ENCODE measurements at places on chromosomes 3 and 15.

DNA sequence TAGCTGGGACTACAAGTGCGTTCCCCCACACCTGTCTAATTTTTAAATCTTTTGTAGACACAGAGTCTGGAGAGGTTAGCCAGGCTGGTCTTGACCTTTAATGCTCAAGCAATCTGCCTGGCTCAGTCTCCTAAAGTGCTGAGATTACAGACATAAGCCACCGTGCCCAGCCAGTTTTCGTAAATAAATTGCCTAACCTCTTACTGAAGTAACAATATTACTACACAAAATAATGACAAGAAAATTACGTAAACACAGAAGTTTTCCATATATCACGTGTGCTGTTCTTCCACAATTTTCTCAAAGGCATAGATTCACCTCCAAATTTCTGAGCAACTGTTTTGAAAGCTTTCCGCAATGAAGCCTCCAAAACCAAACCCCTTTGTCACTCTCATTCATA lies 58.1 kb upstream of the PROK2 start:
- no peak for DNase-seq

- no peak for DNase-seq
Measured at GRCh38 chr3:69941439-69942176, 57.9 kb upstream of the SAMMSON start.

GRCh38 chr15:60369696-60370095 lies 28.1 kb downstream of the ANXA2 start:
- no peak for DNase-seq

DNA sequence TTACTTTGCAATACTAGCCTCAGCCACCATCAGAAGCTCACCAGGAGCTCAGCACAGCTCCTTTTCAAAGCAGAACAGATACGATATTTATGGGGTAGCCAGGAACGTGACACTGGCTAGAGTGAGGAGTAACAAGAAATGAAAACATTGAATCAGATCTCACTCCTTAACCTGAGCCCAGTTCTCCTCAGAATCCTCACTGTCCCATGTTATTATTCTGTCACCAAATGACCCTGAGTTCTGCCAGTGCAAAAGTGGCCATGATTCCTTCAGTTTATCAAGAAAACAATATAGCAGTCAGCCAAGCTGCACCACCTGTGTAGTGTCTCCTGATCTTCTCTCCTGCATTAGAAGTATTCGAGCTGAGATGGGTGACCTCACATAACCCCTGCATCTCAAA lies 956.7 kb downstream of the TUSC7 start:
- no peak for DNase-seq

- DNase-seq: no peak
Measured at GRCh38 chr3:195773956-195774537, 37.7 kb downstream of the MUC4 start.

GRCh38 chr3:107950417-107950816 lies 140.4 kb downstream of the CD47 start:
- DNase-seq: no peak

DNA sequence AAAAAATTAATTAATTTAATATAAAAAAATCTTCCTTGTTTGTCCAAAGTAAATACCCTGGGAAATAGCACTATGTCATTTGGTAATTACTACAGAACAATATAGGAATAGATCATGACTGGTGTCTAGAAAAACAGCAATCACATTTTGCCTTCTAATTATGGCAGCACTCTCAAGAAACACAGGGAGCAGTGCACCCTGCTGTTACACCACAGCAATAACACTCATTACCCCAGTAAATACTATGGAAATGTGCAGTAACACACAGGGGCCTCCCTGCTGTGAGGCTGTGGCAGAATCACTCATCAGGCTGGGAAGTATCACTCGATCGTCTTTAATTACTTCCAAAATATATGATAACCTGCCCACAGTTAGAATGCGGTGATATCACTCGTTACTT lies 646.0 kb downstream of the TUSC7 start:
- peak; percentile 59 for DNase-seq

DNA sequence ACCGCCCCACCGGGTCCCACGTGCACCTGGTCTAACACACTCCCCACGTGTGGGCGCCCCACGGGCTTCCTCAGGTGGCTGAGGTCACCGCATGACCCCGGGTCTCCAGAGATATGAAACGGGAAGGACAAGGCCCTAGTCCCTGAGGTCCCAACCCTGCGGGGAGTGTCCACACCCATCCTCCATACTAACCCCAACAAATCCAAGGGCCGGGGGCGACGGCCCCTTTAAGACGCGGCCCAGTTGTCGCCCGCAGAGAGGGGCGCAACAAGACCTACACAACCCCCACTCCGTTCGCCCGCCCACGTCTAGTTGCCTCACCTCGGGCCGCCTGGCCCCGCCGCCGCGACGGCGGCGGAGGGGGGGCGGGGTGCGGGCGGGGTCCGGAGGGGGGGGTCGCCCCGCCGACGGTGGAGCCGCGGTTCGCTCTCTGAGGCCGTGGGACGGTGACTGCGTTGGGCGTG lies 396 bp downstream of the INO80 start:
- no peak for DNase-seq

GRCh38 chr3:188400494-188401243 lies 246.7 kb downstream of the LPP start:
- DNase-seq: no peak

GRCh38 chr3:48477959-48478520 lies 25.9 kb downstream of the SHISA5 start:
- DNase-seq: no peak

DNA sequence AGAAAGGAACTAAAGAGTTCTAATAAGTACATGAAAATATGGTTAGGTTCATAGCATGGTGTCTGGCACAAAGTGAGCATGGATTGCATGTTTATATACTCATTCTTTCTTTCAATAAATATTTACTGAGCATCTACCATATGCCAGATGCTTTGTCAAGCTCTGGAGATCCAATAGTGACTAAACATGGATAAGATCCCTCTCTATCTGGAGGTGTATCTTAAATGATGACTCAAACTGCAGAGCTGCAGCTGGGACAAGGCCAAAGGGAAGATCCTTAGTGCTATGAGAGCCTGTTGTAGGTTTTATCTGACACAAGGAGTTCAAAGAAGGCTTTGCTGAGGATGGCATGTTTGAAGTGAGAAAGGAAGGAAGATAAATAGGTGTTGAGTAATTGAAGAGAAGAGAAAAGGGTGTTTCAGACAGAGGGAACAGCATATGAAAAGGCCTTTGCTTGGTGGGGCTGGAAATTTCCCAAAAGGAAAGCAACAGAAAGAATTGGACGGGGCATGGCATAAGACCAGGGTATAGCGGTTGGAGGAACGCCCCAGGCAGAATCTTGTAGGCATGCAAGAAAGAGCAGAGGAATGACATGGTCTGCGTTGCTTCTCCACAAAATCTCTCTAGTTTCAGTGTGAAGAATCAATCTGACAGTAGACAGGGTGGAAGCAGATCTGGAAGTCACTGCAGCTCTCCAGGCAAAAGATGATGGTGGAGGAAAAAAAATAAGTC lies 239.9 kb upstream of the LRTM1 start:
- no peak for DNase-seq

GRCh38 chr3:130457671-130458070 lies 59.3 kb upstream of the COL6A6 start:
- DNase-seq: no peak

DNA sequence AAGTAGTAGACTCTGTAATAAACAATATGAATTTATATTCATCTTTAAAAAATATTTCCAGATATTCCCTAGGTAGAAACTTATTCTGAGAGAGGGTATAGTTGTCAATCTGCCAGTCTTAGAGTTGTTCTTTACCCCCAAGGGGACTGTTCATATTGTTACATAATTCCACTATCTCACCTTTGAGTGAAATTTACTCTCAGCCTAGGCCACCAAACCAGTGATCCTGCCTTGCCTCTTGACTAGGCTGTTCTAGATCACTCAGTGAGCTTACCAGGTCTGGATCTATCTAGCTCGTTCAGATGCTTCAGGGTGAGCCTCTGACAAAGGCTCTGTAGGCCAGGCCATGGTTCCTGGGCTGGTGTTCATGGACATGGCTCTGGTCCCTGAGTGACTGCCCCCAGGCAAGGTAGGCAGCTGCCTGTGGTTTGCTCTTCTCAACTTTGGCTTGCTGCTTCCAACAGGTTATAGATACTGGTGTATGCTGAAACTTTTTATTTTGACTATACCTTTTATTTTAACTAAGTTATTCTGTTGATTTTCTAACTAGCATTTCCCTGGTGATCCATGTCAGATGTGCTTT lies 27.6 kb downstream of the ZNF592 start:
- DNase-seq: no peak

DNA sequence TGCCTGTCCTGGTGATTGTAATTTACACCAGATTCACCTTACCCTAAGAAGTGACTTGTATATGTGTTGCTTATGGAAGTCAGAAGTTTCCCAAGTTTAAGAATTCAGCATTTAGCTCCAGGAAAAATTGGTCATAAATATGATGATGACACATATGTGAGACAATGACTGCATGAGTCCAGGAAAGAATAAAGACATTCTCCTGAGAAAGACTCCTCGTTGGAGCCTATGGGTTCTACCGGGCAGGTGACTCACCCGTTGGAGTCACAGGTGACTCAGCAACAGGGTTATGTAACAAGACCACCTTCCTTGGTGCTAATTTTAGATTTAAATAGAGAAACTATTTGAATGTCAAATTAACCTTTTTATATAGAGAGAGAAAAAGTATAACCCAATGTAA lies 662.4 kb downstream of the FHIT start:
- peak; percentile 24 for DNase-seq

DNA sequence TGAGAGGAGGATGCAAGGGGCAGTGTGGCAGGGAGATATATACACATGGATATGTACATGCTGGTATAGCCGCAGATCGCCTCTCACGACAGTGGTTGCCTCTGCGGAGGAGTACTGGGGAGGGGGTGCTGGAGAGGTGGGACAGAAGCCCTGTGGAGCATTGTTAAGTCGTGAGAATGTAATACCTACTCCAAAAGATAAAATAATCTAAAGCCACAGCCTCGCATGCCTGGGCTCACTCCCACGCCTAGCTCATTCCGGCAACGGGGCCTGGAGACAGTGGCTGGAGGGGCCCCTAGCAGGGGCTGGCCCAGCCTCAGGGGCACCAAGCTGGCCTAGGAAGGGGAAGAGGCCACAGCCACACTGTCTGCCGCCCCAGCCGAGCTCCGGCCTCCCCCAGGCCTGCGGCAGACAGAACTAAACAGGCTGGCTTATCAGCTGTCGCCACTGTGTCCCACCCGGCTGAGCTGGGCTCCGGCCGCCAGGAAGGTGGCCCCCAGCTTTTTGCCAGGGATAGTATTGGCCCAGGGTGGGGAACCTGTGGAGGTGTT lies 65.1 kb upstream of the LCTL start:
- no peak for DNase-seq

GRCh38 chr3:110736332-110736731 lies 335.3 kb upstream of the NECTIN3 start:
- no peak for DNase-seq

GRCh38 chr15:61086756-61087155 lies 142.3 kb downstream of the RORA start:
- DNase-seq: no peak

DNA sequence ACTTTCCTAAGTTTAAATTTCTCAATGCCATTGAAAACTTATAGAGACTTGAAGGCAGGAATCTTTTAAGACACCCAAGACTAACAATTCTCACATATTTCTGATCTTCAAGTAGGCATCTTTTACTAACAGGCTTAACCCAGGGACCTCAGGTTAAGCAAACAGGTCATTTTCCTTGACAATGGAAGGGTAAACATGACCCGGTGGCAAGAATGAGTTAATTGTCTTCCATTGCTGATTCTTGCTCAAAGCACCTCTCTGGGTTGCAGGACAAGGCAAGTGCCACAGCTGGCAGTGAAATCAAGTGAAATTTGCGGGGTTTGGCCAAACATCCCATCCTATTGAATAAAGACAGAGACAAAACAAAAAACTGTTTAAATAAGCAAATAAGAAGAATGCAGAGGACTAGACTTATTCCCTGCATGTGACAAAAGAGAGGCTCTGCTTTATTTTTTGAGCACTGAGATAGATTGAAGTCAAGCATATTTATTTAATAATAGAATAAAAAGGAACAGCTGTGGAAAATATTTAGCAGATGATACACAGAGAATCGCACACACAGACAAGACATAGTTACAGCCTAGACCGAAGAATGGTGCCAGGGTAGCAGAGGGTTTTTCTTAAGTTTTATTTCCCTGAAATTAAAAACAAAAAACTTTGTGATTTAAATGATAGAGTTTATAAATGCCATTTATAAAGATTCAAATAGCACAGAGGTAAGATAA lies 56.0 kb upstream of the MITF start:
- DNase-seq: no peak

GRCh38 chr15:35142578-35142977 lies 57.5 kb upstream of the NANOGP8 start:
- DNase-seq: no peak

DNA sequence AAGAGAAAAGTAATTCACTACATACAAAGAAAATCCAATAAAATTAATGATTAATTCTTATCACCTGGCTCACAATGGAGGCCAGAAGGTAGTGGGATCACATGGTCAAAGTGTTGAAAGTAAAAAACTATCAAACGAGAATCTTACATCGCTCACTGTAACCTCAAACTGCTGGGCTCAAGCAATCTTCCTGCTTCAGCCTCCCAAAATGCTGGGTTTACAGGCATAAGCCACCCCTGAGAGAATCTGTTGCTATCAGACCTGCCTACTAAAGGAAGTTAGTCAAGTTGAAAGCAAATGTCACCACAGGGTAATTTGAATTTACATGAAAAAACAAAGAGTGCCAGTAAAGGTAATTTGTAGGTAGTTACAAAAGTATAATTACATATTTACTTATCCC lies 103.3 kb downstream of the PCCB start:
- no peak for DNase-seq

GRCh38 chr15:68441045-68441743 lies 9.2 kb upstream of the ITGA11 start:
- DNase-seq: no peak

- DNase-seq: peak; percentile 67
Measured at GRCh38 chr3:1252061-1252430, 159.2 kb downstream of the CNTN6 start.

DNA sequence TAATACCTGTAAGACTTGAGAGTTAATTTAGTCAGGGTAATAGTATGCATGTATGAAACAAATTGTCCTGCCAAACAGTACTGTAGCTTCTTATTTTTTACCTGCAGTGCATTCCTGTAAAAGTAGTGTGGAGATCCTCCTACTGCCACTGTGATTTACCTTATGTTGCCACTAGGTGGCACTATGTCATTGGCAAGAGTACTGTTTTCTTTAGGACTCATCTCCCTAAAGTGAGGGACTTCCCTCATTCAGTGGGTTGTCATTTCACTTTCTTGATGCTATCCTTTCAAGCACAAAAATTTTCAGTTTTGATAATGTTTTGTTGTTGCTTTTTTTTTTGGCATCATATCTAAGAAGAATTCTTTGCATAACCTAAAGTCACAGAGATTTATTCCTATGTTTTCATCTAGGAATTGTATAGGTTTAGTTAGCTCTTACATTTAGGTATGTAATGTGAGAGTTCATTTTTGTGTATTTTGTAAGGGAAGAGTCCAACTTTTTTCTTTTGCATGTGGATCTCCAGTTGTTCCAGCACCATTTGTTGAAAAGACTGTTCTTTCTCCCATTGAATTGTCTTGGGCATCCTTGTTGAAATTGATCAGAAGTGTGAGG lies 105.7 kb downstream of the AKAP13 start:
- DNase-seq: peak; percentile 75

Data from COLO829 (cell line).